Activated naive CD4-positive, alpha-beta T cell treated with anti-CD3 and anti-CD28 coated beads for 36 hours (primary cell): ENCODE measurements at places on chromosomes 7 and 10. TPM values are rescaled to one million over a fixed set of nuclear protein-coding genes. Genes with fewer than 3 reads are reported as not detected.
A peak's percentile ranks its signal among the peaks of the same experiment; 100 is the strongest.

DNA sequence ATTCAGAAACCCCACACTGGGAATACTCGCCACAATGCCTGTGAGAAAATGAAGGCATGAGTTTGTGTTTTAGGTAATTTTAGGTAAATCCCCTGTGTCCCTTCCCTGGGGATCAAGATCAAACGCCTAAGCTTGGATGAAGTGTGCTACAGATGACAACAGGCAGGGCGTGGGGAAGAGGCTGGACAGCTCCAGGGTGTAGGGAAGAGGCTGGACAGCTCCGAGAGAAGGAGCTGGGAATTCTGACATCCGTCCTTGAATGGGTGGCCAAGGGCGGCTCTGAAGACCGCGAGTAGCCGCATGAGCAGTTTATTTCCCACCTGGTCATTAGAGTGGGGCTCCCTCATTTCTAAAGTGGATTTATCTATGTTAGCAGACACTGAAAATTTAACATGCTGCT lies 109.7 kb downstream of the RAMP3 start:
- H3K27me3 ChIP-seq: peaks cover 6% of the 10 kb centered on the region
- no peak overlapping the region for H3K4me3 ChIP-seq
- no peak for DNase-seq
- no peaks in the 10 kb centered on the region for H3K36me3 ChIP-seq
- H3K4me1 ChIP-seq: no peaks in the 10 kb centered on the region
- no peak overlapping the region for H3K27ac ChIP-seq

GRCh38 chr10:91127341-91128082 lies 93.0 kb upstream of the PCGF5 start:
- H3K36me3 ChIP-seq: no peaks in the 10 kb centered on the region
- no peaks in the 10 kb centered on the region for H3K4me1 ChIP-seq
- H3K4me3 ChIP-seq: no peak overlapping the region
- DNase-seq: no peak
- no peak overlapping the region for H3K27ac ChIP-seq

- H3K4me3 ChIP-seq: no peak overlapping the region
- H3K4me1 ChIP-seq: no peaks in the 10 kb centered on the region
- no peaks in the 10 kb centered on the region for H3K36me3 ChIP-seq
- no peaks in the 10 kb centered on the region for H3K27me3 ChIP-seq
These were observed 317.1 kb upstream of the POT1 start for GRCh38 chr7:125246706-125247105.

Gene PON3
- total RNA-seq: not detected

- no peak overlapping the region for H3K27ac ChIP-seq
- no peak for DNase-seq
- no peak overlapping the region for H3K4me3 ChIP-seq
- no peaks in the 10 kb centered on the region for H3K36me3 ChIP-seq
These were observed 51.5 kb downstream of the CHST15 start for GRCh38 chr10:124041675-124042445.

Gene ATOH7
- not detected for total RNA-seq

Gene ZNF273
- 12.3 TPM for total RNA-seq

Gene CLEC2L
- total RNA-seq: not detected

DNA sequence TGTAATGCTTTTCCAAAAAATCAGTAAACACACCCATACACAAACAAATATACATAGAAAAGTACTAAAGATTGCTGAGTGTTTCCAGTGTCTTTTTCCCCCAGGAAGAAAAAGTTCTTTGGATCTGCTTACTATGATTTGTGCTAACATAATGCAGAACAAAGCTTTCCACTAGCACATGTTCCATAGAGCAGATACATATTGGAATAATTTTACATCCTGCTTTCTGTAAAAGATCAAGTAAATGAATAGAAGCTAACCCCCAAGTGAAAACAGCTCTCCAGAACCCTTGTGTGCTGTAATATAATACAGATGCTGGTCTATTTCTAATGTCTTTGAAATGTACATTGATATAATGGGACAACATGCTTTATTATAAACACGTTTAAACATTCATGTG lies 125.5 kb downstream of the PON1 start:
- no peak for DNase-seq
- no peak overlapping the region for H3K4me3 ChIP-seq
- H3K27me3 ChIP-seq: no peaks in the 10 kb centered on the region
- no peak overlapping the region for H3K27ac ChIP-seq
- H3K36me3 ChIP-seq: no peaks in the 10 kb centered on the region
- no peaks in the 10 kb centered on the region for H3K4me1 ChIP-seq

Gene CYP2E1
- total RNA-seq: not detected

Gene ACBD7
- 0.94 TPM for total RNA-seq

Gene HMX3
- total RNA-seq: 0.32 TPM

Gene COL26A1
- total RNA-seq: not detected

GRCh38 chr7:105003275-105003674 lies 10.7 kb upstream of the KMT2E start:
- H3K27me3 ChIP-seq: no peaks in the 10 kb centered on the region
- DNase-seq: peak; percentile 67
- peak overlapping the region; percentile 73 for H3K27ac ChIP-seq
- peak overlapping the region; percentile 49 for H3K4me3 ChIP-seq

- H3K36me3 ChIP-seq: no peaks in the 10 kb centered on the region
- no peak overlapping the region for H3K4me3 ChIP-seq
- peaks cover 6% of the 10 kb centered on the region for H3K4me1 ChIP-seq
- peaks cover 4% of the 10 kb centered on the region for H3K27me3 ChIP-seq
- no peak overlapping the region for H3K27ac ChIP-seq
These were observed 183.0 kb upstream of the PRSS1 start for GRCh38 chr7:142566271-142566670.

Gene SPOCK2
- 205 TPM for total RNA-seq

- H3K4me3 ChIP-seq: no peak overlapping the region
- peaks cover 3% of the 10 kb centered on the region for H3K4me1 ChIP-seq
- H3K27ac ChIP-seq: no peak overlapping the region
- no peaks in the 10 kb centered on the region for H3K36me3 ChIP-seq
- no peaks in the 10 kb centered on the region for H3K27me3 ChIP-seq
- no peak for DNase-seq
These were observed 2.0 kb downstream of the PAOX start for GRCh38 chr10:133381036-133381435.

DNA sequence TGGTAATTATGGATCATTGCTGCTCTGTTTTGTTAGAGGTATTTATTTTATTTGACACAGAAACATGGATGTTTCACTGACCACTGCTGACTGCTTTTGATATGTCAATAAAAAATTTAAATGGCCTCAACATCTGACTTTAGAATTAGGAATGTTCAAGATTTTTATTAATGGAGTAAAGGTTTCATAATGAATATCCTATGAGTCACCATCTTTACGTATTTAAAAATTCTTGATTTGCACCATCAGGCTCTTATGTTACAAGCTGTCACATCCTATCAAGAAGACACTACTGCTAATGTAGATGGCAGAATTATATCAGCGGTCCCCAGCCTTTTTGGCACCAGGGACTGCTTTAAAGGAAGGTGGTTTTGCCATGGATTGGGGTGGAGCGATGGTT lies 578.7 kb upstream of the NRP1 start:
- H3K36me3 ChIP-seq: no peaks in the 10 kb centered on the region
- H3K4me1 ChIP-seq: no peaks in the 10 kb centered on the region
- peaks cover 23% of the 10 kb centered on the region for H3K27me3 ChIP-seq
- no peak for DNase-seq

DNA sequence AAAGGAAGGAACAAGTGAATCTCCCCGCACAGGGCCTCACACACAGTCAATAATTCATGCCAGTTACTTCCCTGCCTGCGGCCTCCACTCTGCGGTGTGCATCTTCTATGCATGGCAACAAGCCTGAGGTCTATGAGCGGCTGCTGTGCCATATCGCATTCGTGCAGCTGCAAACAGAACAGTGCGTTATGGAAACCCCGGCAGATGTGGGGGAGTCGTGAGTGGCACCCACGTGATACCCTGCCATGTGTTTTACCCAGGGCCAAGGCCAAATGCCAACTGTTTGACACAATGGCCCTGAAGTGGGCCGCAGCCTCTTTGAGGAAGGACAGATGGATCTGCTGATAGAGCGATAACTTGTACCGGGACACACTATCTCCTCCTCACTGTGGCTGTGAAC lies 13.4 kb downstream of the TNS3 start:
- no peaks in the 10 kb centered on the region for H3K4me1 ChIP-seq
- DNase-seq: no peak
- no peak overlapping the region for H3K4me3 ChIP-seq
- no peak overlapping the region for H3K27ac ChIP-seq

GRCh38 chr7:138276891-138277290 lies 183.2 kb upstream of the TRIM24 start:
- DNase-seq: no peak
- H3K4me1 ChIP-seq: no peaks in the 10 kb centered on the region
- H3K36me3 ChIP-seq: no peaks in the 10 kb centered on the region
- H3K27ac ChIP-seq: no peak overlapping the region

DNA sequence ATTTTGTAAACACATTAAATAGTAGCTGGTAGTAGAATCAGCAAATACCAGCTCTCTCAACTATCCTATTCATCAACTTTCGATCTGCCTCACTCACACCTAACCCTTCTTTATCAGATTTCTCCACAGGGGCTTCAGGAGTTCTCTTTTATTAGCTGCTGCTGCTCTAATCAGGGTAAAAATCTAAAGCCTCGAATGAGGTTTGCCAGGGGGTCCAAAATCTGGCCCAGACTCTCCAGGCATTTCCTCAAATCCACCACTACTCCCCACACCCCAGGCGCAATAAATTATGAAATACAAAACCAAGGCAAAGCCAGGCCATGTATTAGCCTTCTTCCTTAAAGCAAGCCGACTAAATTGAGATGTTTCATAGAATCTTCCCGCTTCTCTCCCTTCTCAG lies 2.3 kb downstream of the RNF216 start:
- no peak for DNase-seq
- H3K36me3 ChIP-seq: peaks cover 8% of the 10 kb centered on the region
- peaks cover 57% of the 10 kb centered on the region for H3K4me1 ChIP-seq
- H3K4me3 ChIP-seq: no peak overlapping the region
- no peak overlapping the region for H3K27ac ChIP-seq

DNA sequence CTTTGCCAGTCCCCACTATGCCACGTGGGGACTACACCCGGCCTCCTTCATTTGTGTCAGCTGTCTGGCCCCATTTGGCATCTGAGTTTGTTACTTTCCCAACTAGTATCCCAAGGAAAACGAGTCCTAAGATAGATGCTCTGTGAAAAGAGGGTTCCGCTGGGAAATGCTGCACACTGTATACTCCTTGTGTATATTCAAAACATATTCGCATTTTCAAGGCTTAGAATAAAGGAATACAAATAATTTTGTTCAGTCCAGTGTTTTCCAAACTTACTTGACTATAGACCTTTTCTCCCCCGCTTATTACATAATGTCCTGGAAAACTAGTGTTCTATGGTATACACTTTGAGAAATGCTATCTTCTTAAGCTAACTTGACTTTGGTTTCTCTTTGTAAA lies 167.8 kb upstream of the IMMP2L start:
- no peaks in the 10 kb centered on the region for H3K4me1 ChIP-seq
- no peak for DNase-seq
- H3K4me3 ChIP-seq: no peak overlapping the region
- H3K27me3 ChIP-seq: peaks cover 5% of the 10 kb centered on the region

Gene COBL
- not detected for total RNA-seq

GRCh38 chr7:158264881-158265742 lies 322.5 kb downstream of the PTPRN2 start:
- H3K27ac ChIP-seq: no peak overlapping the region
- no peak for DNase-seq
- H3K27me3 ChIP-seq: no peaks in the 10 kb centered on the region
- no peaks in the 10 kb centered on the region for H3K36me3 ChIP-seq
- H3K4me3 ChIP-seq: no peak overlapping the region

Gene PLXDC2
- not detected for total RNA-seq

- no peaks in the 10 kb centered on the region for H3K36me3 ChIP-seq
- H3K27ac ChIP-seq: no peak overlapping the region
- H3K4me1 ChIP-seq: no peaks in the 10 kb centered on the region
- no peaks in the 10 kb centered on the region for H3K27me3 ChIP-seq
- DNase-seq: no peak
- H3K4me3 ChIP-seq: no peak overlapping the region
These were observed 284.9 kb downstream of the FGFR2 start for GRCh38 chr10:121313119-121313875.

- H3K4me1 ChIP-seq: peaks cover 21% of the 10 kb centered on the region
- no peak overlapping the region for H3K27ac ChIP-seq
- no peaks in the 10 kb centered on the region for H3K36me3 ChIP-seq
- no peak overlapping the region for H3K4me3 ChIP-seq
- H3K27me3 ChIP-seq: no peaks in the 10 kb centered on the region
These were observed 85.8 kb downstream of the PLXNA4 start for GRCh38 chr7:132490474-132490873.

DNA sequence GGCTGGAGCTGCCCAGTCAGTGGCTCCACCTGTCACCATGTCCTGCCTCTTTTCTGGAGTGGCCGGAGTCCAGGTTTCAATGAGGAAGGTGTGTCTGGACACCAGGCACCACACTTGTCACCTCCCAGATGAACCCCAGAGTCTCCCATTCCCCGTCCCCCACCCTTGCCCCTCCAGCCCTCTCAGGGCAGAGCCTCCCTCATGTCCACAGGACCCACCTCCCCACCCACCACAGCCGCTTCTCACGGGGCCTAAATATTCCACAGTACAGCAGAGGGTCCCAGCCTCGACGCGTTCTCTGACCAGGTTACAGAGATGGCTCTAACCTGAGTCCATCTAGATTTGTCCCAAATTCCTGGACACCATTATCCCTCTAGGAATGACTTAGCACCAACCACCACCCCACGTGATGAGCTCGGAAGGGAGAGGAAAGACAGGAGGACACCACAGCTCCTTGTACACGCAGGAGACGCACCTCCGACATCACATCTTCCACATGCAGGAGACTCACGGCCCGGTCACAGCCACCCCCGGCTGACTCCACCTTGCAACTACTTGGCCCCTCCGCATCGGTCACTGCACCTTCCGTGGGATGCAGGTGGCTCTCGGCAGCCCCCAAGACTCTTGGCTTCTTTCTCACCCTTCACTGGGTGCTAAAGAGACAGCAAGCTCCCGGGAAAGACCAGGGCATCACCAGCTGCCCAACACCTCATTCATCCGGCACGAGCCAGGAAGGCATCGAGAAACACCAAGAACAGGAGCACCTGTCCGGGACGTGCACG lies 560.2 kb downstream of the DNAJB6 start:
- no peak overlapping the region for H3K4me3 ChIP-seq
- no peaks in the 10 kb centered on the region for H3K27me3 ChIP-seq
- H3K4me1 ChIP-seq: no peaks in the 10 kb centered on the region
- DNase-seq: no peak
- no peaks in the 10 kb centered on the region for H3K36me3 ChIP-seq

- no peak overlapping the region for H3K4me3 ChIP-seq
- H3K36me3 ChIP-seq: no peaks in the 10 kb centered on the region
- no peak for DNase-seq
- H3K4me1 ChIP-seq: no peaks in the 10 kb centered on the region
These were observed 412.7 kb upstream of the SORCS1 start for GRCh38 chr10:107577221-107577620.

Gene STAG3
- 41.0 TPM for total RNA-seq

Gene BBS9
- total RNA-seq: 7.4 TPM
